ENCODE measurements at places on chromosomes 4 and X.

DNA sequence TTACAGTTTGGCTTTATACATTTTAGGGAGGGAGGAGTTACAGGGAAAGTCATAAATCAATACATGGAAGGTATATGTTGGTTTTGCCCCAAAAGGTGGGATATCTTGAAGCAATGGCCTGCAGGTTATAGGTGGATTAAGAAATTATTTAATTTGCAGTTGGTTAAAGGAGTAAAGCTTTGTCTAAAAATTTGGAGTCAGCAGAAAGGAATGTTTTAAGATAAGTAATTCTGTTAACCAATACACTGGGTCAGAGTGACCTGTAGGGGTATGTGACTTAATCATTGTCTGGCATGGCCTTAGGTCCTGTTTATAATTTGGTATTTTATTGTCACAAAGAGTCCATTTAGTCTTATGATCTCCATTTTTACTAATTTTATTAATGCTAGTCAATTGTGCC lies 115.0 kb downstream of the AGTR2 start:
- no peak for DNase-seq

DNA sequence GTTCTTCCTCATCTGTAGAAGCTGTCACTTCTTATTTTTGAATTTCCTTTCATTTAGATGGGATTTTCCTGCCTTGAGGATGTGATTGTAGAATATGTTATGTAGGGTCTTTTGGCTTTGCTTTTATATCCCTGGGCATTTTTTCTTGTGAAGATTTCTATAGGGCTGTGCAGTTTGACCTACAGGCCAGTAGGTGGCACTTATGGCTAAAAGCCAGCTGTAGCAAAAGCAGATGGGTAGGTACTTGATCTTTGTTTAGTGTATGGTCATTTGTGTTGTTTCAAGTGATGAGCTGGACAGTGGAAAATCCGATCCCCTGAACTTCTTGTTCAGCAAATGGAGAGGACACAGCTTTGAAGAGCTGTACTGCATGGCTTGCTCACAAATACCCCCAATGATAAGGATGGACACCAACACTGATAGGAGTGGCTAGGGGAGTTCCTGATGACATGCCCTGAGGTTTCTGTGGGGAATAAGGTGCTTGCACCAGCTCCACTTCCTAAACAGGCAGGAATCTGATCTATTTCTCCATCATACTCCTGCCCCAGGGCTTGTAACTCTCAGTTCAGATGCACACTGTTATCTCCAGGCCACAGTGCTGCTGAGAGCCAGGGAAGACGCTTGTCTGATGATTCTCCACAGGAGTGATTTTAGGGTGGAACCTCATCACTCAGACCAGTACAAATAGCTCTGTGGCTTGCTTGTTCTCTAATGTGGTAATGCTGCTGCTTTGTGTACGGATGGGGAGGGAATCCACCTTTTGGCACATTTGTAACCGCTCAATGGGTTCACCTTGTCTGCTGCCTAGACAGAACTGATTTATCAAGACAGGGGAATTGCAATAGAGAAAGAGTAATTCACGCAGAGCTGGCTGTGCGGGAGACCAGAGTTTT lies 417.1 kb upstream of the MAGEB16 start:
- no peak for DNase-seq

DNA sequence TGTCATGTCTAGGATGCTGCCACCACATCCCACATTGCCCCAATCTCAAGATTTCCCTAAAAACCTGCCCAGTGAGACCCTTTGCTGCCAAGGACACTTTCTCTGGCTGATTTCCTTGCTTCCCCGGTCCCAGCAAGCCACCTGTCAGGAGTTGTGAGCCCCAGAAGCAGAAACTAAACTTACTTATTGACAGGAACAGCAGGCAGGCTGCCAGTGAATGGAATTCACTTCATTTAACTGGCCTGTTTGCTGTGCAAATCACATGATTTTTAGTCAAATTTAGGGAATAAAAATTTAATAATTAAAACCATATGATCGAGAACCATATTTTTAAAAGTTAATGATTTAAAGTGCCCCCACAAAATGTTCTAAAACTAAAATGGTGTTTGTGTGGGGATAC lies 48.5 kb downstream of the MAMLD1 start:
- no peak for DNase-seq

DNA sequence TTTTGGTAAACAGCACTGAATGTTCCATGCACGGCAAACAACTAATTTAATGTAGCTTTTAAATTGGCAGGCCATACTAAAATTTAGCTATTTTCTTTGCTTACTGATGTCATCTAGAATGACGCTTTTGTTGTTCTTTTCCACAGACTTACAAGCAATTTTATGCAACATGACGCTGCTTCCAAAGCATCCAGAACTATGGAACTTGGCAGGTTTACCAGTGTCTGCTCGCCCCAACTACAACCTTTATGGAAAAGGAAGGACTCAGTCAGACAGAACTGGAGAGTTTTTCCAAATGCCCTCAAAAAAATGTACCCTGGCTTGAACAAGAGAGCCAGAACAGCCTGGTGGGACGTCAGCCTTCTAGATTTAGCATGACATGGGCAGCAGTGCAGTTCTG lies 58.7 kb downstream of the ANOS1 start:
- DNase-seq = no peak

DNA sequence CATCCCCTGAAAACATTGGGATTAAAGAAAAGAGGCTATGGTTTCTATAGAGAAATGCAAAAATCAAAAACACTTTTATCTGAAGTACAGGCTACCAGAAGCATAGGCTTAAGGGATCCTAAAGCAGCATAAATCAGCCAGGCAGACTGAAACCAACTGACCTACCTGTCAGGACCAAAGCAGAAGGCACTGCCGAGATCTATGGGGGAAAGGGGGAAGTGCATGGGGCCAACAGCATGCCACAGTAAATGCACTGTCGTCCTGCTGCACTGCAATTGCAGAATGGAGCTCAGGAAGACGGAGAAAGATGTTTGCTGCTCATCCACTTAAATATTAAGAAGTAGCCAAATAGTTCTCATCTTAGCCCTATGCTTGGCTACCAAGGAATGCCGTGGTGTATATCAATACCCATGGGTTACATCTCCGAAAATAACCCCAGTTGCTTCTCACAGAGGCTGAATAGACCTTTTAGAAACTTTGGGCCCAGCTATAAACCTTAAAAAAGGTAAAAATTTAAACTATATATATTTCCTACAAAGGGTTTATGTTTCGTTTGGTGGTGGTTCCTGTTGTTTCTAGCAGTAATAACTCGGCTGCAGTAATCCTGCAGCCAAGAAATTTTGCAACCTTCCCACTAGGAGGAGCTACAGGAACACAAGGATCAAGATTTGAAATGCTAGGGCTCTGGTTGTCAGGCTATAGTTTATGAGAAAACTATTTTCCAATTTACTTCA lies 312.2 kb upstream of the DIAPH2 start:
- DNase-seq = no peak

DNA sequence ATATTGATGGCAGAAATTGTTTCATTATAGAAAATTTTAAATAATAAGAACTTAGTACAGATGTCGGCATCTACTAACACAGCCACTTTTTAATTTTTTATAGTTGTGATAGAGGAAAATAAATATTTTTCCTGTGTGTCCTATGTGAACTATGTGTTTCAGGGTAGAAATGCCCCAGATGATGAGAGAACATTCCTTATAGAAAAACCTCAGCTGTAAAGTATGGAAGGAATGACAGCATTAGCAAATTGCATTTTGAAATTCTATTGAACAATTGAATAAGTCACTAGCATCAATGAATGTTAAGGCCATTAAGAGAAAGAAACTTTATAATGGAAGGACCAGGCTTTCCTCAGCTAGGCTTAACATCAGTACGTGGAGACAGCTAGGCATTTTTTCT lies 149.2 kb downstream of the CFAP299 start:
- no peak for DNase-seq

- DNase-seq = no peak
Measured at GRCh38 chr4:100933628-100934027, 413.7 kb downstream of the PPP3CA start.

- peak; percentile 76 for DNase-seq
Measured at GRCh38 chr4:139083607-139083955, 68.0 kb downstream of the NOCT start.

- no peak for DNase-seq
Measured at GRCh38 chr4:7650606-7651385, 216.1 kb upstream of the PSAPL1 start.

- no peak for DNase-seq
Measured at GRCh38 chrX:51192104-51192503, 140.5 kb upstream of the NUDT10 start.

DNA sequence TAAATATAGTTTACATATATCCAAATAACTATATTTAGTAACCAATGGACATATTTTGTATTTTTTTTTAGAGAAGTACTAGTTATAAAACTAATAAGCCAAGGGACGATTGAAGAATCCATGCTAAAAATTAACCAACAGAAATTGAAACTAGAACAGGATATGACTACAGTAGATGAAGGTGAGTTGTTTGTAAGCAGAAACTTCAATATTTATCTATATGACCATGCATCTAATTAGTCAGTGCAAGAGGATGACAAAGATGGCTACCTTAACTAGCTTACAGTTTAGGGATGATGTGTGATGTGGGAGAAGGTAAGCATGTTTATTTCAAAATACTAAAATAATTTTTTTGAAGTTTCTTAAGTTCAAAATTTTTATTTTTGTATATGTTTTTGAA lies 57.7 kb downstream of the HPGDS start:
- DNase-seq = no peak

GRCh38 chr4:86950831-86951525 lies 16.2 kb downstream of the AFF1 start:
- no peak for DNase-seq

DNA sequence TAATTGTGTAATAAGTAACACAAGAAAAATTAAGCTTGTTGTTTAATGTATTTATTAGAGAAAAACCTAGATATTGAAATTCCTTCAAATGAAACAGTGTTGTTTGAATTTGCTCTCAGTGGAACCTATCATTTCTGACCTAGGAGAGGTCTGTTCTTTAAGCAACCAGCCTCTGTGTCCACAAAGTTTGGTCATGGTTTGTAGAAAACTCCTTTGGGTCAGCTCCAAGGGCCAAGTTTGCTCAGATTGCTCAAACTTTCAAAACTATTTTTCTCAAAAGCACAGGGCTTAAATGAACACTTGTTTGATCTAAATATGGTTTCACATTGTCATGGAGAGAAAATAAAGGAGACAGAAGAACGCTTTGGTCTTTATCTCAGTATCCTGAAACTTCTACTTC lies 29.6 kb upstream of the RPL34 start:
- DNase-seq = no peak

GRCh38 chrX:11239230-11239629 lies 54.0 kb upstream of the AMELX start:
- DNase-seq = no peak

GRCh38 chrX:8783097-8783713 lies 18.0 kb downstream of the FAM9A start:
- peak; percentile 40 for DNase-seq

DNA sequence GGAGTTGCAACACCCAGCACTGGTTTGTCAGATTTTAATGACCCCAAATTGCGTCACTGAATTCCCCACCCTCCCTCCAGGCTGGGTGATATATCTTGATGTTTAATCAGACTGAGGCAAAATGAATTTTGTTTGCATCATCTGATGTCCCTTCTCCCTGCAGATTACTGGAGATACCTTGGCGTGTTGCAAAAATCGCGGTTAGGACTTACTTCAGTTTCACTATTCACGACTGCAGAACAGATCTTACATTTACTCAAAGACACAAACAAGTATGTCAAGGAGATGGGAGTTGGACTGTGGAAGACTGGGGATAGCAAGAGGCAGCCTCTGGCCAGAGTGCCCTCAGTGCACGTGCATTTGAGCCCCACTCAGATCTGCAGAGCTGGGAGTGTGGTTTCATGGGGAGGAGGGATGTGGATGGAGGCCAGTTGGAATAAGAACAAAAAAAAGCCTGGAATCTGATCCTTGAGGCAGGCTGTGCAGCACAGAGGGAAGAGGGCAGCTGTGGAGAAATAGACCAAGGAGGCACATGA lies 92.2 kb upstream of the MTM1 start:
- no peak for DNase-seq

DNA sequence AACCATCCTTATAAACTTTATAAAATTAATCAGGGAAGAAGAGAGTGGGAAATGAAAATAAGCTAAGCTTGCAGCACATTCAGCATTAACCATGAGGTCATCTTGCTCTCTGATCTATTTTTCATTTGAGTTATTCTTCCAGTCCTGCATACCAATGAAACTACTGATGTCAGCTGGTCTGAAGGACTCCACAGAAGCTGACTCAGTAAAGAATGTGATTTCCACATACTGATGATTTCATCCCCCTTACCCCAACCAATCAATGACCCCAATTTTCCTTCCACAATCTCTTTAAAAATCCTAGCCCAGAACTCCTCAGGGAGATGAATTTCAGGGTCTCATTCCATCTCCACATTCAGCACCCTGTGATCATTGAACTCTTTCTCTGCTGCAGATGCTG lies 18.8 kb upstream of the DSPP start:
- DNase-seq = no peak

DNA sequence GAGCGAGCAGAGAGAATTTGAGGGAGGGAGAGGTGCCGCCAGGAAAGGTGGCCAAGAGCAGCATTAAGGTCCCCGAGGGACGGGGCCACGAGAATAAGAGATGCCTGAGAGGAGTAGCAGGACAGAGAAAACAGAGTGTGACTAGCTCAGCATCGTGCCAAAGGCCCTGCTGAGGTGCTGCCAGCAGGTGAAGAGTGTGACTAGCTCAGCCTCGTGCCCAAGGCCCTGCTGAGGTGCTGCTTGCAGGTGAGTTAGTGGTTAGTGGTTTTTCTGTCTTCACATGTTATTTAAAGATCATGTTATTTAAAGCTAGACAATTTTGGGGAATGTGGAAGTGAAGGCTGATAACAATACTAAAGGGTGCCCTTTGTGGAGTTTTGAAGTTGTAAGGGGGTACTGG lies 464.5 kb upstream of the FAT1 start:
- DNase-seq = no peak

DNA sequence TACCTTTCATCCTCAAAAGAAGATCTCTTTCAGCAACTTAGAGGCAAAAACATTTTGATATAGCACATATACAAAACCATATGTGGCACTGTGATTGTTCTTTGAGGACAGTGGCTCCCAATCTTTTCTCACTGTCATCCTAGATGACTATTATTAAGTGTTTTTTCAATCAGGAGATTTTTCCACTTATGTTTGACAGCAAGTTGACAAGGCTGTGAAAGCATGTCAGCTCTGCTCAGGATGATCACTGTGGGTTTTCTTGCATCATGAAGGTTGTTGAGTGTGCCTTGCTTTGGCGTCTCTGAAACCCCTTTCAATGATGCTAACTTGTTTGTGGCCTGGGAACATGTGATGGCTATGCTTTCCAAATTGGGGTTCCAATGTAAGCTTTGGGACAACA lies 20.2 kb upstream of the NSUN7 start:
- DNase-seq = no peak

GRCh38 chr4:2799971-2800690 lies 7.2 kb downstream of the SH3BP2 start:
- peak; percentile 18 for DNase-seq
